ENCODE measurements at places on chromosomes 16 and 17.

DNA sequence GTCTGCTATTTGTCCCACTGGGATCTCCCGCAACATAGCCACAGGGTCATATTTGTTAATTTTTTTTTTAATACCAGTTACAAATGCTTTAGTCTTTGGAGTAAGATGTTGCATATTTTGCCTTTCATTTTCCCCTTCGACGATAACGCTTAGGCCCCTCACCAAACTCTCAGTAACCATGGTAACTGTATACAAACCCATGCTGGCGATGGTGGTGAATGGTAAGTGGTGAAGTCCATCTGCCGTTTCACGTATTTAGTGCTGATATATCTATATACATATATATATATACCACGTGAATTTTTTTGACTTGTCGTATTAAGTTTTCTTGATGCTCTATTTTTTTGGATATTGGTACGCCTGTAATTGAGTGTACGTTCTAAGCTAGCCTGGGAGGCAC is 263.7 kb downstream of the RBFOX1 start:
- no peak for DNase-seq

- no peak for DNase-seq
These were observed 2.1 kb downstream of the CCL4L2 start for GRCh38 chr17:36212966-36213365.

GRCh38 chr17:72125226-72125651 is 4.4 kb downstream of the SOX9 start:
- DNase-seq: no peak

DNA sequence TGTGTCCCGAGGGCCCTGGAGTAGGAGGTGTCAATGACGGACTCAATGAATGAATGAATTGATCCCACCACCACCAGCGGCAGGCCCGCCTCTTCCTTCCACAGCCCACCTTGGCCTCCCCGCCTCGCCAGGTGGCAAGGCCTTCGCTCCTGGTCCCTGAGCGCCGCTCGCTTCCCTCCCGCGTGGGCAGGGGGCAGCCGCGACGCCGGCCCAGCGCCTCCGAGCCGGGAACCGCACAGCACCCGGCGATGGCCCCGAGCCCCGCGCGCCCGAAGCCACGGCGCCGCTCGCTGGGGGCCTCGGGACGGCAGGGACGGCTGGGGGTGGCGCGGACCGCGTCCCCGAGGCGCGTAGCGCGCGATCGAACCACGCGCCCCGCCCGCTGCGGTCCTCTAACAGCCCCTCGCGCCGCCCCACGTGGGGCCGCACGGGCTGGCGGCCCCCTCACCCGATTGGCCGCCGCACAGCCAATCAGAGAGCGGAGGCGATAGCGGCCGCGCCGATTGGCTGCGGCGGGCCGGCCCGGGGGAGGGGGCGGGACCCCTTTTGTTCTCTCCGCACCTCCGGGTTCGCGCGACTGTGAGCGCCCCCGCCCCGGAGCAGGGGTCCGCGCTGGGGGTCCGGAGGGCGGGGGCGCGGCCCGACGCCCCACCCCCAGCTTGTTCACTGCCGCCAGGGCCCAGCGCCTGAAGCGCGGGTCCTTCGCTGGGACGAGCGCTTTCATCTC is 31.4 kb downstream of the ACTG1 start:
- DNase-seq: no peak

DNA sequence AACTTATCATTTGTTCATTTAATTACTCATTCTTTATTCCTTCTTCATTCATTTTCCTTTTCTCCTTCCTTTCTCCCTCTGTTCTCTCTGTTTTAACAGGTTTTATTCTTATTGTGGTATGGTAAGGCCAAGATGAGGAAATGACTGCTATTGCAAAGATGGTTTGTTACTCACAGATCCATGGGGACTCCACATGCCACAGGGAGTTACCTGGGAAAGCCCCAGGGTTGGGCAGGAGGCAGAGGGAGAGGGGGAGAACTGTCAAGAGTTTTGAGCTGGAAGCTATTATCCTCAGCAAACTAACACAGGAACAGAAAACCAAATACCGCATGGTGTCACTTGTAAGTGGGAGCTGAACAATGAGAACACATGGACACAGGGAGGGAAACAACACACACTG is 453.3 kb downstream of the WWOX start:
- DNase-seq: no peak

- DNase-seq: no peak
These were observed 434.0 kb upstream of the MON1B start for GRCh38 chr16:76756951-76757350.

DNA sequence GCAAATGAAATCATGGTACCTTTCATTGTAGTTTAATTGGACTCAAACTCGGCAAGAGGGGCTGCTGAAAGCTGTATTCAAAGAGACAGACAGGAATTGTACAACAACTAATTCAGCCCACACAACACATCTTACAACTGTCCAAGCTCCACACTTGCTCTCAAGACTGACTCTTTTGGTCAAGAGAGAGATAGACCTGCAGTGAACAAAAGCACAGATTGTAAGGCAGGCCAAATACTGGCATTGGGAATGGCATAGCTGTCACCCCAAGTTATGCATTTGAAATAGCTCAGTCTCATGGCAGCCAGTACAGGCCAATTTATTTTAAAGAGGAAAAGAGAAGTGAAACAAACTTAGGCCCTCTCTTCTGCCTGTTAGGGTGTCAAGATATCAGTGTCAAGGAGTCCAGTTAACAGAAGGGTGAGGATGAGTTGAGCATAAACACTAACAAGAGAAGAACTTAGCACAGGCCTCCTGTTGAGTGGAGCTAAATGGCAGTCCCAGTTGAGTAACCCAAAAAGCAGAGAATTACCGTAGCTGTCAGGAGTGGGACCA is 215.7 kb downstream of the IRX3 start:
- no peak for DNase-seq

DNA sequence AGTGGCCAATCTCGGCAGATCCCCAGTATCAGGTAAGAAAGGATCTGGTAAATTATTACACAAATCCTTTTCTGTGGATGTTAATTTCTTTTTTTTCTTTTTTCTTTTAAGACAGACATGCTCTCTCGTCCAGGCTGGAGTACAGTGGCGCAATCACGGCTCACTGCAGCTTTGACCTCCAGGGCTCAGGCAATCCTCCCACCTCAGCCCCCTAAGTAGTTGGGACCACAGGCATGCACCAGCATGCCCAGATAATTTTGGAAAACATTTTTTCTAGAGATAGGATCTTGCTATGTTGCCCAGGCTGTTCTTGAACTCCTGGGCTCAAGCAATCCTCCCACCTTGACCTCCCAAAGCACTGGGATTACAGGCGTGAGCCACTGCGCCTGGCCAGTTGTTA is 54.0 kb downstream of the GAS7 start:
- DNase-seq: no peak

DNA sequence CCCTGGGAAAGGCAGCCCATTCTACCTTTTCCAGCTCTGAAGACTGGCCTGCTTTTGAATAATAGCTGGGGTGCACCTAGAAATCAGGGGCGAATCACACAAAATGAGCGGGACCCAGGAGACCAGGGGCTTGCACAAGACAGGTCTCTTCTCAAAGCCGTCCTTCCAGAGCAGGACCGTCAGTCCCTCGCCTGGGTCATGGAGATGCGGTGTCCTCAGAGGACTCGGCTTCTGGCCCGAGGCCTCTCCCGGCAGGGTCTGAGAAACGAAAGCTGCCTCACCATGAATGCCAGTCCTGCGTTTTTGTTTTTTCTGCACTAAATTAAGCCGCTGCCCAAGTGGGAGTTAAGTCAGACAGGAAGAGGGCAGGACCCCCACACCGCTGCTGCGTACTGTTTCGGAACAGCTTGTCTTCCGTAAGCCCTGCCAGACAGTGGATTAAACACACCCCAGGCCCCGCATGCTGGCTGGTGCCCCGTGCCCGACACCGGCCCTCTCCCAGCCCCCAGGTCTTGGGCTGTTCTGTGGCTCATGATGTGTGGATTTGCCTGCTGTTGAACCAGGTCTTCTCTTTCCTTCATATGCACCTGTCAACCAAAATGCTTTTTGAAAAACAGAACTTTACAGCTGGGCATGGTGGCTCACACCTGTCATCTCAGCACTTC is 142.1 kb upstream of the RPH3AL start:
- DNase-seq: no peak

GRCh38 chr16:67174706-67175231 is 4.4 kb downstream of the NOL3 start:
- DNase-seq: no peak

DNA sequence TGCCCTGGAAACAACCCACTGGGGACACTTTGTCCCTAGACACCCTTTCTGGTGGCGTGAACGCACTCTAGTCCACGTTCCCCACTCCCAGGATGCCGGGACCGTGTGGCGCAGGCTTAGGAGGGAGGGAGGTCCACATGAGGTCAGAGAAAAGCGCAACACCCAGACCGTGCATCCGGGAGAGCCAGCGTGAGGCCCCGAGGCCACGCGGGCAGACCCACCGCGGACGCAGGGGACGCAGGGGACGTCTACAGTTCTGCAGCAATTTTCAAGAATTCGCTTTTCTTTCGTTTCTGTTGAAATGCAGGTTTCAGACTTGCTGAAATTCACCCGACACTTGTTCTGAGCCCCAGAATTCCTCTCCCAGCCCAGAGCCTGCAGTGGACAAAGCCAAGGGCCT is 4.7 kb downstream of the RFNG start:
- DNase-seq: no peak

GRCh38 chr16:66002601-66003000 is 363.9 kb upstream of the CDH5 start:
- no peak for DNase-seq

DNA sequence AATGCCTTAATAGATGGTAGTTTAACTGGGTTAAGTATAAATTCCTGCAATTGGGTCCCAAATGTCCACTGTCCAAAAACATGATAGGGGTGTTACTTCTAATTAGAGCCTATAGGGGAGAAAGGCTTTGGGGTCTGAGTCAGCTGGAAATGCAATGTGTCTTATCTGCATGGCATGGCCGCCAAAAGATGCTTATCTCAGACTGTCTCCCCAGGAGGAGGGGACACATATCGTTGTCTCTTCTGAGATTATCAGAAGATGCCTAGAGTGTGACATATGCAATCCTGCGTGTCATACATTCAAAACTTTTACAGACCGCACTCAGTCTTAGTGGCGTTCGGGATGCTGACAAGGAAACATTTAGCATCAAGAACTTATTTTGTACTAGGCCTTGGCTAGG is 442.9 kb downstream of the GRIN2A start:
- no peak for DNase-seq

DNA sequence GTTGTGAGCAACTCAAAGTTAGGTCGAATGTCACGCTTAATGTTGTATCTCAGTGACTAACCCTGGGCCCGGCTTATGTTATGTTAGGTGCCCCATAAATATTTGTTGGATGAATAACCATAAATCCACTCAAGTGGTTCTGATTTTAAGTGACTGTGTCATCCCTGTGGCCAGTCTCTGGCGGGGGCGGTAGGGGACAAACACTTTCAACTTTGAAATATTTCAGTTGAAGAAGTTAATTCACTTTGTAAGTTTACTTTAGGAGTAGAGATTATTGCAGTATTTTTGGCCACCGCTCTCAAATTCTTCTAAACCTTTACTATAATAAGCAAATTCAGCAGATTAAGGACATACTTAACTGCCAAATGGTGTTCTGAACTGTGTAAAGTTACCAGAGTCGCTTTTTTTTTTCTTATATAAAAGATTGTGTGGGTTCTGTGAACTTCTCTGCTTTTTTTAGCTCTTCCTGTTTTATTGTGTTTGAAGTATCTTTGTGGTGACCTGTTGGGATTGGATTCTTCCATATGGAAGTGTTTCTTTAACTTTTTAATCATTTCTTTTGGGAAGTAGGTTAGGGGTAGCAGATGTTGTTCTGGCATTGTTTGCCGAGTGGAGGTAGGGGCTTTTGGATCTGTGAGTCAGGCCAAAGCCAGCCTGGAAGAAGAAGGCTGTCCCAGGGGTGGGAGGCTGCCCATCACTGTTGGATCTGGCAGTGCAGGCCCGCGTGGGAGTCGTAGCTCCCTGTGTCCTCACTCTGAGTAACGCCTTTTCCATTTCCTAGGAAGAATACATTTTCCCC is 61.4 kb upstream of the TBX2 start:
- DNase-seq: no peak

All from HEK293T (cell line).